Activated CD4-positive, alpha-beta T cell treated with anti-CD3 and anti-CD28 coated beads, Interleukin-2, amount 50 U/mL, for 1 hour (primary cell): ENCODE measurements at places on chromosomes 12 and 14.

DNA sequence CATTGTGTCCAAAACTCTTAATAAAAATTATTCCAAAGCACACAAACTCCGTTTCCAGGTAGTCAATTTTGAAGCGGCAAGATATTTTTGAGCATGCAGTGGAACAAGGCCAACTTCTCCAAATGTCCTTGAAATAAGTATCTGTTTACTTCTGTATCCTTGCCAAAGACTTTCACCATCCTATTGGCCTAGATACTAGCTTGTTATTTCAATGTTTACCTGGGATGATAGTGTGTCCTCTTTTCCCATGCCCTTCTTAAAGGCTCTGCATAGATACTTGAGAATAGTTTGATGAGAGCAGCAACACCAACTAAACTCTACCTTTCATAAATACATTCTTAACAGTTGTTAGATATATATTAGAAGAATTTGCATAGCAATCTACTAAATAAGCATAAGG, 160.9 kb downstream of the KCNC2 start:
- no peak for DNase-seq

DNA sequence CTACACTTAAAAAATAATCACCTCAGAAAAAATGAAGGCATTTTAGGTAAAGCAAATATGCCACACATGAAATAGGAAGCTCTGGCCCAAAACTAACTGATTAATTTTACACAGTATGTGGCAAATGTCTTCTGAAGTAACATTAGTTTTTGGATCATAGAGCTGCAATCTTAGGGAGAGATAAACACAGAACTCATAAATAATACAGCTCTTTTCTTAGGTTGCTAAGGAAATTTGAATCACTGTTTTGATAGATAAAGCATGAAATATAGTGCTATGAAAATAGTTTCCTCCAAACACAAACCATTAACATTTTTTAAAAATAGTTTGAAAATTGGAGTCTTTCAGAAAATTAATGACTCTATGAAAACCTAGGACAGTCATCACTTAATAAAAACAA, 15.0 kb downstream of the RASSF9 start:
- no peak for DNase-seq

DNA sequence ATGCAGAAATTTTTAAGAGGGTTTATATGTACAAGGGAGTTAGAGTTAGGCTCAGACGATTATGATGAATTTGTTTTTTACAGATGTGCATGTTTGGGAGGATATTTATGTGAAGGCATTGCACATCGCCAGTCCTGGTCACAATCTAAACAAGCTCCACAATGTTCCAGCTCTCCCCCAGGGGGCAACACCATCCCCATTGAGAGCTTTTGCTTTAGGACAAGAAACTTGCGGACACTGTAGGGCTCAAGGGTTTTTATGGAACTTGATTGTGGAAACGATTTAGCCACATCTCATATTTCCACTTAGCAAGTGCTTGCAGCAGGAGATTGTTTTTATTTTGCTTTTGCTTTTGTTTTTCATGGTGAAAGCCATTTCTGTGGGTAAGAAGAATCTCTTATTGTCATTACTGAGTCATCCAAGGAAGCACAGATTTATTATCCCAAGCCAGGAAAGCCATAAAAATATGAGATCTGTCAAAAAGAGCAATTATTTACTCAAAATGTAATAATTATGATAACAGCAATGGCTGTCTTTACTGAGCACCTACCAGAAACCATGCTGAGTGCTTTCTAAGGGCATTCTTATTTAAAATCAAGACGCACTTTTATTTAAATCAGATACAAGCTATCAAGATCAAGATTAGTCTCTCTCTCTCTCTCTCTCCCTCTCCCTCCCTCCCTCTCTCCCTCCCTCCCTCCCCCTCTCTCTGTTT, 276.7 kb upstream of the SRRM4 start:
- DNase-seq = no peak

DNA sequence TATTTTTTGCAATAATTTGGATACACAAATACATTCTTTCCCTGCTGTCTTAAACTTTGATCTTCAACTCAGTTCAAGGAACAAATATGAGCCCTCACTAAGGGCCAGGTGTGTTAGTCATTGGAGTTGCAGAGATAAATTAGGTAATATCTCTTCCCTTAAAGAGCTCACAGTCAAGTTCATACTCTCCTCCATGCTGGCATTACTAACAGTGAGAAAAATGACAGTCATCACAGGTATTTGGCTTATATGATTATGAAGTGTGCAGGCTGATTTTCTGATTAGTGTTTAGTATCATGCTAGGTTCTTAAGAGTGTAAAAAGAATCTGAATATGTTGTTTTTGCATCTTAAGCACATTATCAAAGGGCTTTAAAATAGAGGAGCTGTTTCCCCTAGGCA, 594.7 kb downstream of the CCER1 start:
- no peak for DNase-seq

GRCh38 chr14:20440882-20441281, 4.9 kb upstream of the KLHL33 start:
- no peak for DNase-seq

GRCh38 chr14:51547260-51547659, 104.5 kb upstream of the FRMD6 start:
- no peak for DNase-seq
